ENCODE measurements at places on chromosomes 7 and 10. TPM values are rescaled to one million over a fixed set of nuclear protein-coding genes. Genes with fewer than 3 reads are reported as not detected.
A peak's percentile ranks its signal among the peaks of the same experiment; 100 is the strongest.

Gene ELFN1
- 6.2 TPM for total RNA-seq

Gene NRCAM
- total RNA-seq: 11.0 TPM

DNA sequence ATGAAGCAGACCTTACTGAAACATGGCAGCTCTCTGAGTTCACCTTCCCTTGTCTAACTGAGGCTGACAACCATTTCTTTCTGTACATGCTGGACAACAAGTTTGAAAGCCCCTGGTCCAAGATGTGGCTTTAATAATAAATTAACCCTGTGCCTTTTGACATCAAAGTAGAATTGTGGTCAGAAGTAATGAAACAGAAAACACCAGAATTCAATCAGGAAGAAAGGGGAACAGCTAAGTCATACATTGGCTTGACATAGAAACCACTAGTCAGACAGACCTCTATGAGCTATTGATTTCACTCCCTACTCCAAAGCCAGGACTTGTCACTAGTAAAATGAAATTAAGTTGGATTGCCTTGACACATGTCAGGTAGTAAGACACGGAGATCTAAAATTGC, 175.2 kb upstream of the ASAH2 start:
- DNase-seq: no peak

DNA sequence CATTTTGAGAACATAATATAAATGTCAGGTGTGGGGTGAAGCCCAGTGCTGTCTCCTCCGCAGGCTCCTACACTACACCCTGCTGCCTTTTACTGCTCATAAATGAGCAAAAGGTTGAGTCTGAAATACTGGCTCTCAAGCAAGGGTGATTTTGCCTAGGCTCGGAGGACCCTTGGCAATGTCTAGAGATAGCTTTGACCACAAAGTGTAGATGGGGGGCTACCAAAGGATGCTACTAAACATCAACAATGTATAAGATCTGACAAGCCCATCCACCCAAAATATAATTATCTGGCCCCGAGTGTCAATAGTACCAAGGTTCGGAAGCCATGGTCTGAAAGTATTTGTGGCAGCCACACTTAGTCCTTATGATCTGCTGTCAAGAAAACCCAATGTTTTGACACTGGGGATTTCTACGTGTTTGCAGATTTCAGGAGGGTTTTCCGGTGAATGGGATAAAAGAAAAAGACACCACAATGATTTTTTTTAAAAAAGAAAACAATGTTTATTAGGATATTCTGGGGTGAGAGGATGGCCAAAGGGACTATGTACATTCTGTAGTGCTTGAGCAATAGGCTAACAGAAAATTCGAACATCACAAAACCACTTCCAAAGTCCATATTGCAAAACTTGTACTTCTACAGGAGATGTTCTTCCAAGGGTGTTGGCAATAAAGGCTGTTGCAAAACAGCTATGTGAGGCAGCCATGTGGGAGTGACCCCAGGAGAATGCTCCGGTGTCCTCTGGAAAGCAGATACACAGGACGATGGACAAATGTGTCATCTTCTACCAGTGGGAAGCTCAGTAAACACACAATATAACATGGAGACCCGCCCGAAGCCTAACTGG, 216.3 kb downstream of the GFRA1 start:
- DNase-seq: peak; percentile 18

DNA sequence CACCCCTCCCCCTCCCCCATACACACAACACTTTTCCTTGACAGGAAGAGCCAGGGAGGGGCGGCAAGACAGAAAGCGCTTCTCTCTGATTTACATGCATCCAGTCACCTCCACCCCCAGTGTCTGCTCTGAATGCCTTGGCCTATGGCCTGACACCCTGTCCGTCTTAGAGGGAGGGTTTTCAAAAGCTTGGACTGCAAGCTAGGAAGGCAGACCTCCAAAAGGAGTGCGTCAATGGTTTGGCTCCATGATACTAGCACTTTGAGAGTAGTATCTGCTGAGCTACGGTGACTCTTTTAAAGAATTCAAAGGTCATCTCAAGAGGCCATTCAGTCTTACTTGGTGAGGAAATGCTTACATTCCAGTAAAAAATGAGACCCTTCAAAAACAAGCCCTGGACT, 20.3 kb upstream of the PAX2 start:
- peak; percentile 44 for DNase-seq

- DNase-seq: peak; percentile 52
Observed at GRCh38 chr7:151018421-151019129, 5.7 kb downstream of the ATG9B start.

Gene SHOC2
- total RNA-seq: 65.3 TPM

DNA sequence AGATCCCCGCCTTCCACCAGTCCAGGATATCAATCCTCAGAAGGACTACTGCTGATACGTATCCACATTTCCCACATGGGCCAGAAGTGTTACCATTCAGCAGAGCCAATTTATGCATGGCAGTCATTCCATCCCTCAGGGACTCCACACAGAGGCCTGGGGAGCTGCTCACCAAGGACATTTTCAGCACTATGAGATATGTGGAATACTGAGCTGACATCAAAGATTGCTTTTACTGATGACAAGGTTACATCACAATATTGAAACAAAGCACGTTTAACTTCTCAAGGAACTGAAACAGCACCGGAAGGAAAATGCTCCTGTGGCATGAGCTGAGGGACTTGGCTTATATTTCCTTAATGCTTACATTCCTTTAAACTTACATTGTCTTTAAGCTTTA, 335.1 kb downstream of the BMPER start:
- peak; percentile 19 for DNase-seq

Gene RBM17
- total RNA-seq: 24.1 TPM

- DNase-seq: no peak
Observed at GRCh38 chr7:82129091-82129490, 314.5 kb downstream of the CACNA2D1 start.

- DNase-seq: no peak
Observed at GRCh38 chr7:2003451-2003930, 229.3 kb downstream of the MAD1L1 start.

- no peak for DNase-seq
Observed at GRCh38 chr7:38335128-38335491, 61.7 kb upstream of the TARP start.

GRCh38 chr10:117204316-117204715, 7.0 kb downstream of the KCNK18 start:
- no peak for DNase-seq

Gene SEMA3A
- total RNA-seq: 36.5 TPM

- no peak for DNase-seq
Observed at GRCh38 chr7:142889816-142890215, 4.3 kb upstream of the TRPV6 start.

GRCh38 chr7:116240024-116240668, 29.8 kb downstream of the TES start:
- no peak for DNase-seq

DNA sequence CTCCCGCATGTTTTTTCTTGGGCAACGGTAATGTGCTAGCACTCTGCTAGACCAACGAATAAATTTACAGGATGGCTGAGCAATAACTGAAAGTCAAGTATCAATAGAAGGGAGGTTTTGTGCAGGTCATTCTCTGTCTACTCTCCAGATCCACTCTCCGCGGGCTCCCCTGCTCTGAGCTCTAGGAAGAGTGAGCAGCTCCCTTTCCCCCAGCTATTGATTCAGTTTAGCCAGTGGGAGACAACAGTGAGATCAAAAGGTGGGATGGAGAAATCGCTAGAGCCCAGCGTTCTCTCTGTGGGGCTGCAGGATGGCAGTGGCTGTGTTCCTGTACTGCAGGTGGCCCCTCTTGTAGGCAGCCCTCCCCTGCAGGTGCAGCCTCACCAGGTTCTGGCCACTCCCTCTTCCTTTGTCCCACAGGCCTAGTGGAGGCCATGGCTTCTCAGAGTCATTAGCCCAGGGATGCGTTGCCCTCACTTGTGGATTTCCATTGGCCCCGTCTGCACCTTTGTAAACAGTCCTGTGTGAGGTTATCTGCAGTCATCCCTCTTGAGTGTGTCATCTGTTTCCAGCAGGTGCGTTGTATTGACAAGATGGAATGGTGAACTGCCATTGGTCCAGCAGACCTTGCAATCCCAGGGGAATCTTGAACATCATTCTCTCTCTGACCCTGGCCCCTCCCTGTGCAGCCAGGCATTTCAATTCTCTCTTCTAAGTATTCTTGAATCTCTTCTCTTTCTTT, 11.1 kb downstream of the MSRB2 start:
- DNase-seq: no peak

Gene GATA3
- total RNA-seq: not detected

DNA sequence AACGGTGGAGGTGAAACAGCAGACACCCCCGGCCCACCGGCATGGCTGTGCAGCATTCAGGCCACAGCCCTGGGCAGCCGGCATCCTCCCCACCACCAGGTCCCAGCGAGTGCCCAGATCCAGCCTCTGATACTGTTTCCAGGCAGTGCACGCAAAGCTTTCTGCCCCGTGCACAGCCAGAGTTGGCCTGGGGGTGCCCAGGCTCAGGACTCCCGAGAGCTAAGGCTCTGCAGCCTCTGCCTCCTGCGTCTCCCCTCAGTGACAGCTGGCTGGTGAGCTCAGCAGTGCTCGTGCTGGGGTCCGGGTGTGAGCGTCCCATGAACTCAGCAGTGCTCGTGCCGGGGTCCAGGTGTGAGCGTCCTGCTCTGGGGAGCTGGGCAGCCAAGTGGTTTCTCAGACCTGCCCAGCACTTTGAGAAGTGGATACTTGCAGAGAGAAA, 65.4 kb downstream of the CFAP46 start:
- no peak for DNase-seq

DNA sequence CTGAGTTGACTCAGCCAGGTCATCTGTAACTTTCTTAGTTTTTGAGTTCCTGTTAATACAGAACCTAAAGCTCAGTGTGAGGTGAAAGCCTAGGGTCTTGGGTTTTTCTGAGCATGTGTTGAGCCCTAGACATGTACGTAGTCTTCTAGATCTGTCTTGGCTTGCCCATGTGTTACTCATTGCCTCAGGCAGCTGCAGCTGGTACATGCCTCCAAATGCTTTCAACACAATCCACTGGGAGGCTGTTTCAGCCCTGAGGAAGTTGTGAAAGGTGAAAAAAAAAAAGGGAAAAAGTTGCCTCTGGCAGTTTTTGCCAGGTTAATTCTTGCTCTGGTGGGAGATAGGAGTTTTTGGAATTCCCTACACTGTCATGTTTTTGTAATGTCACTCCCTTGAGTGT, 134.6 kb downstream of the RNF216 start:
- DNase-seq: peak; percentile 79

DNA sequence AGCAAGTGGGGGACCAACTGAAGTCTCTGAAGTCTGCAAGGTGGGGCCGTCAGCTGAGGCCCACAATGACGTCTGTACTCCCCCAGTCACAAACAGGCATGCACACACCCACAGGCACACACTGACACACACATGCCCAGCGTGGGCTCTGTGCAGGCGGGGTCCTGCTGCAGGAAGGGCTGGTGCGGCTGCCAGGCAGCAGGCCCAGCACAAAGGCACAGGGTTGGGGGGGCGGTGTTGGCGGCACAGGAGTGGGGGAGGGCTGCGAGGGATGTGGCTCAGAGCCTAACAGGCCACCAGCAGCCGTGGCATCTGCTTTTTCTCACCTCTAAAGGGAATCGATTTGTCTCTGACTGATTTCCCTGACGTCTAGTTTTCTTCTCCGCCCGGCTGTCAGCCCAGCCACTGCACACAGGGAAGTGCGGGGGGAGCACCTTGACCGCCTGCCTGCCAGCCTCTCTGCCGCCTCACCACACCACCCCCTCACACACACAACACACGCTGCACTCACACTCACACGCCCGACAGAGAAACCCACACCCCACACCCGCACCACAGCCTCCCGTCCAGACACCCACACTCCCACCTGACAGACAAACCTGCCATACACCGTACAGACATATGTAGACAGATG, 43.5 kb upstream of the ZMIZ1 start:
- no peak for DNase-seq

Gene NPC1L1
- total RNA-seq: not detected

Gene SMARCD3
- total RNA-seq: 32.2 TPM

Gene RASSF4
- 1.0 TPM for total RNA-seq

- DNase-seq: peak; percentile 6
Observed at GRCh38 chr10:23981520-23982309, 227.2 kb upstream of the KIAA1217 start.

- no peak for DNase-seq
Observed at GRCh38 chr7:28484606-28484935, 72.3 kb downstream of the CREB5 start.

Gene FAM25C
- total RNA-seq: not detected

- no peak for DNase-seq
Observed at GRCh38 chr7:141410353-141411000, 140.7 kb upstream of the AGK start.

DNA sequence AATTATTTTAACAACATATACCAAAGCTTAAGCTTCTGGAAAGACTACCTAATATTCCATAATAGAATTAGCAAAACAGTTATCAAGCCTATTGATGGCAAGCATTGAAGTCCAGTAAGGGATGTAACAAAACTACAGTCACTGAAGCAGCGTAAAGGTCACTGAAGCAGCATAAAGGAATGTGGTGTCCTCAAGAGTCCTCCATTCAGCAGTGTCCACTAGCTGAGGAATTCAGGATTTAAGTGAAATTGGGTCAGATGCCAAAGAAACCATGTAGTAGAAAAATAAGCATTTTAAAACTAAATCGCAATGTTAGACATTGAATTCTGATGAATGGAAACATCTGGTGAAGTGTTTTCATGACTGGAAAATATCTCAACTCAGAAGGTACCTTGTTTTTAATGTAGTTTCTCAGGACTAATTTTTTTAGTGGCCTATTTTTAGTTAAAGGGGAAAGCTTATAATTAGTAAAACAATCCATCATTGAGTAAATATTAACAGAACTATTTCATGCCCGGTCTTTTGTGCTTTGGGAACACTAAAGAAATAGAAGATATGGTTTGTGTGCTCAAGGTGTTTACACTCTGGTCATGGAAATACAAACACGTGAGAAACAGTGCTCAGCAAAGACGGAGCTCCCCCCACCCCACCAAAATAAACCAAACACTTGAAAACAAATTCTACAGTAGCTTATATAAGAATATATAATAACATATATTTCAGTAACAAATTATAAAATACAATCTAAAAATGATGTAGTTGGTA, 121.4 kb downstream of the CDK14 start:
- peak; percentile 55 for DNase-seq

Gene TAS2R4
- total RNA-seq: 0.32 TPM

Gene CLDN4
- not detected for total RNA-seq

- no peak for DNase-seq
Observed at GRCh38 chr7:2622869-2623697, 8.7 kb upstream of the TTYH3 start.

- DNase-seq: no peak
Observed at GRCh38 chr10:132920101-132920925, 22.1 kb downstream of the CFAP46 start.

Gene CARD11
- not detected for total RNA-seq

Gene CUZD1
- total RNA-seq: 0.11 TPM

GRCh38 chr7:39062811-39063210, 85.1 kb downstream of the POU6F2 start:
- no peak for DNase-seq

- DNase-seq: peak; percentile 55
Observed at GRCh38 chr7:55493408-55493807, 78.9 kb downstream of the VOPP1 start.

- no peak for DNase-seq
Observed at GRCh38 chr10:102998399-102998907, 80.4 kb downstream of the CNNM2 start.

DNA sequence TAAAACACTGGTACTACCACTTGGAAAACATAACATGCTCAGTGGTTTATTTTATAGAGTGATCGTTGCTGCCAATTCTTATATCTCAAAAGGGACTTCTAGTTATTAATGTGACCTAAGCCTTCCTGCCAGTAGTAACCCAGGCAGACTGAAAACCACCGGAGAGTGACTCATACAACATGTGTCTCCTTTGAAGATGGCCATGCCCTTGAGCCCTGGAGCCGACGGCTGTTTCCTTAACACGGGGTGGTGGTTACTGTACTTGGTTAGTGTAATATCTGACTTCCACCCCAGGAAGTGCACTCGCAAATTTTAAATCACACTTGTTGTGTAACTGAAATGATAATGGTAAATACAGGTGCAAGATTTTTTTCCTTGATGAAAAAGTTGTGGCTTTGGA, 30.5 kb downstream of the JAKMIP3 start:
- DNase-seq: peak; percentile 36

Measured in GM23248 (cell line).